ENCODE measurements at places on chromosomes 11 and 22. TPM values are rescaled to one million over a fixed set of nuclear protein-coding genes. Genes with fewer than 3 reads are reported as not detected.

The GAL3ST1 gene
- 0.19 TPM for total RNA-seq

The ART1 gene
- total RNA-seq = 1.7 TPM

DNA sequence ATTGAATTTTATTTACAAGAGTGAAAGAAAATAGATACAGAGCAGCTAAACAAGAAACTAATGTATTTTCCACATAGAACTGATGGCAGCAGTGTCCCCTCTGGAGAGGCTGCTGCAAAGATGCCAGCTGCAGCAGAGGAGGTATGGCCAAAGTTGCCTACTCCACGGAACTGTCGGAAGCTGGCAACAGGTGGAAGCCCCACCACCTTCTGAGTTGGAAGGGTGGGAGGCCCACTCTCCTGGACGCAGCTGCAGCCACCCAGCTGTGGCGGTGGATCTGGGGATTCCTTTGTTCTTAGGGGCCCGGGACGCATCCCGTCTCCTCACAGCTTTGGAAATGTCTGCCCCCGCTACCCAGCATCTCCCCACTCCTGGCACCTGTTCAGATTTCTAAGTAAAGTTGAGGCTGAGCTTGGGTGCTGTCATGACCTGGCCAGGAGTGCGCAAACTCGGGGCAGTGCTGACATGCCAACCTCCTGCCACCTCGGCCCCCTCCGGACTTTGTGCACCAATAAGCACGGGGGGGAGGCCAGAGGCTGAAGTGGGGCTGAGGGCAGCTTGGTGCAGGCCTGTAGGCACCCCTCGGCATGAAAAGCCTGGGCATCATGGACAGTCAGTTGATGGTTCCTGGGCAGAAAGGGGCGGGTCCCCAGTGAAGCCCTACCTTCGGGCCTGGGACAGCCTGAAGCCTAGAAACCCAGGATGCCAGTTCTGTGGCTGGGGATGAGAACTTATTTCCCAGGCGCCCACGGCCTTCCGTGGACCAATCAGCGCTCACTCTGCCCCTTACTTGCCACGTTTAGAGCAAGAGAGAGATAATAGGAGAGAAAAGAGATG lies 1071.4 kb downstream of the JRKL start:
- peak; percentile 65 for DNase-seq

DNA sequence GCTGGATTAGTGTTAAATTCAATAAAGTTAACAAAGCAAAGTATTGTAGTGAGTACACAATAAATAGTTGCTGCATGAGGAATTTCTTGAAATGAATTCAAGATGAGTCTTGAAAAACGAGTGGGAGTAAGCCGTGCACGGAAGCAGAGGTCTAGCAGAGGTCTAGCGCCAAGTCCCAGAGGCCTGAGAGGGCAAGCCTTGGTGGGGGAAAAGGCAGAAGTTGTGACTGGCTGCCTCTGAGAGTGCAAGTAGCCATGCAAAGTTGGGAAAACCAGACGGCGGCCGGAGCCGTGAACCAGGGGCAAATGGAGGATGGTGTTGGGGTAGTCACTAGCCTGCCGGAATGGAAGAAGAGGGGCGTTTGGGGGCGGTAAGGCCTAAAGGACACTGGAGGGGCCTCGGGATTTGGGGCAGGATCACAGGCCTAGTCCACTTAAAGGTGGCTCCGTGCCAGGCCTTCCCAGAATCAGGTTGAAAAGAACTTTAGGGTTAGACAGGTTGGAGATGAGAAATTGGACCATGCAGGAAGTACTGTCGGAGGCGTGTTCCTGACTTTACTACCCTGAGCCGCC lies 379 bp upstream of the SLC3A2 start:
- DNase-seq = peak; percentile 73

DNA sequence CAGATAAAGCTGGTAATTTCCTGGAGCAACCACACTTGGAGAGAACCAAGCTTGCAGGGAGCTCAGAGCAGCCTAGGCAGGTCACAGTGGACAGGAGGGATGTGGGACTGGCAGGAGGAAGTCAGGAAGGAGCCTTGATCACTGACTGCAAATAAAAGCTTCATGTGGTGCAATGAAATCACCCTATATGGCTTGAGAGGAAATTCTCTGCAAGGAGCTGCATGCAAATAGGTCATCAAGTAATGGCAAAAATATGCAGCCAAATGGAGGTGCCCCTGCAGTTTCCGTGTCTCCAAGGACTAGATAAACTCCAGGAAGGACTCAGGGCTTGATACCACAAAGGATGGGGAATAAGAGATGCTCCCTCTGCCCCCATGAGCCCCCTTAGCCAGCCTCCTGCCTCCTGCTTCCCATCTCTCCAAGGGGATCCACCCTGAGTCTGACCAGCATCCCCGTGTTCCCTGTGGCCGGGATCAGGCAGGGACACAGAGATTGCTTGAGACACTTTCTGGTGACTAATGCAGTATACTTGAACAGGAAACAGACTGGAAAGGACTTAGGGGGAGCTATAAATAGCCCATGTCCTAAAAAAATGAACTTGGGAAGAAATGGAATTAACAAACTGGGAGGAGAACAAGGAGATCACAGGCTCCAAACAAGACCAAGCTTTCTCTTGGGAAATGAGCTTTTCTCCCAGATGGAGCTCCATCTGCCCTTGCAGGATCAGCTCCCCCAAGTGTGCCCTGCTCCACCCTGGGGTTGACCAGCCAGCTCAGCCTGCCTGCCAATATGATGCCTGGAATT lies 23.9 kb upstream of the MICAL2 start:
- peak; percentile 74 for DNase-seq

- no peak for DNase-seq
Observed at GRCh38 chr11:64153812-64154211, 12.1 kb downstream of the MACROD1 start.

GRCh38 chr11:69499918-69500284 lies 18.4 kb downstream of the LINC01488 start:
- DNase-seq = no peak

- no peak for DNase-seq
Observed at GRCh38 chr11:80521592-80521991, 1080.8 kb upstream of the TENM4 start.

GRCh38 chr11:64299847-64300648 lies at the start of gene CATSPERZ:
TSS of gene CATSPERZ (plus strand) at chr11:64300358. CDS start at chr11:64300411, 53 bp downstream.
- peak; percentile 60 for DNase-seq

DNA sequence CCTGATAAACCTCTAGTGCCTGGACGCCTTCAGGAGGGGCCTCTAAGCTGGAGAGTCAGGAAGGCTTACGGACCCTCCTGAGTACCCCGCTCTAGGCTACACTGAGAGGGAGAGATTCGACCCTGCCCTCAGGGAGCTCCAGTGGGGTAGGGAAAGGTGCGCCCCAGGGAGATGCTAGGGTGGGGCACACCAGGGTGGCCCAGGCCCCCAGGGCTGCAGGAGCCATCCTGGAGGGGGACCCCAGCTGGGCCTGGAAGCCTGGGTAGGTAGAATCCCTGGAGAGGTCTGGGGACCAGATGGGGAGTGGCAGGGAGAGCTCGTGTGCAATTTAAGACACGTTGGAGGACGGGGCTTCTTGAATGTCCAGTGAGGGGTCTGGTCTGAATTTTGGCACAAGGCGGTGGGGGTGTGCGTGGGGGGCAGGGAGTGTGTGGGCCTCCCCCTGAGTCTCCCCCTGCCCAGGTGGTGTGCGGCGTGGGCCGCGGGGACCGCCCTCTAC lies 4.7 kb downstream of the CARNS1 start:
- DNase-seq = no peak

The OR4D5 gene
- total RNA-seq = not detected
